Neural progenitor cell (in vitro differentiated cells): ENCODE measurements at places on chromosomes 12 and 14. TPM values are rescaled to one million over a fixed set of nuclear protein-coding genes. Genes with fewer than 3 reads are reported as not detected.
A peak's percentile ranks its signal among the peaks of the same experiment; 100 is the strongest.

DNA sequence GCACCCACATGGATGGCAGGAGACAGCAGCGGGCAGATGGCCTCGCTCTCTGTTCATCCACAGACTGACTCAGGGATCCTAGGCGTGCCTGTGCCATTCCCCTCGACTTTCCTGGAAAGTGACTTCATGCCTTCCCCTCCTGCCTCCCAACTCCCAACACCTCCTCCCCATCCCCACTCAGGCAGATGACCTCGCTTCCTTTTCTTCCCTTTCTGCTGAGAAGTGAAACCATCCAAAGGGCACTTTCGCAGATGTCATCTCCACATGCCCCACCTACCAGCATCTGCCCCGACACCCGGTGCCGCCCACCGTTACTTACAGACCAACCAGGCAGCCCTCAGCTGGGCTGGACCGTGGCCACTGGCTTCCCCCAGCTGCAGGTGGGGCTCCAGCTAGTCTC, 29.6 kb downstream of the BEGAIN start:
- H3K27ac ChIP-seq: no peak overlapping the region
- peaks cover 21% of the 10 kb centered on the region for H3K4me1 ChIP-seq
- H3K27me3 ChIP-seq: no peaks in the 10 kb centered on the region
- no peaks in the 10 kb centered on the region for H3K36me3 ChIP-seq
- no peak for DNase-seq

DNA sequence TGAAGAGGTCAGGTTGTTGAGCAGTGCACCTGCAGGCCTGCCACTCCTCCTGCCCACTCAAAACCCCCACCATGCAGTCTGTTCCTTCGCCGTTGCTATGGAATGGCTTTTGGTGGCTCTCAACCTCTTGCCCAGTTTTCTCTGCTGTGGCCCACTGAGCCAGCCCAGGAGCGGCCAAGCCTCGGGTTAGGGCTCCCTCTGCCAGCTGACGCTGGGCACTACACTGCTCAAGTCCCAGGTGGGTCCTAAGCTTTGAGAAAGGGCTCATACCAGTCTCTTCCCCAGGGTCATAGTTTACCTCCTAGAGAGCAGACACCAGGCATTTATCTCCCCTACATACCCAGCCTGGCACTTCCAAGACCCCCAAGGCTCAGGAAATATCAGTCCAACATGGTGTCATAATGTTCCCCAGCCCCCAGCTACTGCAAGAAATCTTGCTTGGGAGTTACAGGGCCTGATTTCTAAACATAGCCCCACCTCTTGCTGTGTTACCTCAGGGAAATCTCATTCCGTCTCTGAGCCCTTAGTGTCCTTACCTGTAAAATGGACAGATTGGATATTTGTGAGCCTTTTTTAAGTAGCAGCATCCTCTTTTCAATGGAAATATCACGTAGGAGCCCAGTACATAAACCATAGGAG, 59.4 kb downstream of the TSPAN11 start:
- H3K4me1 ChIP-seq: no peaks in the 10 kb centered on the region
- H3K27ac ChIP-seq: no peak overlapping the region
- no peaks in the 10 kb centered on the region for H3K36me3 ChIP-seq
- no peaks in the 10 kb centered on the region for H3K27me3 ChIP-seq
- no peak overlapping the region for H3K4me3 ChIP-seq
- DNase-seq: peak; percentile 76

GRCh38 chr12:94805749-94806529, 155.6 kb upstream of the TMCC3 start:
- no peaks in the 10 kb centered on the region for H3K36me3 ChIP-seq
- H3K27ac ChIP-seq: no peak overlapping the region
- H3K4me3 ChIP-seq: no peak overlapping the region
- H3K27me3 ChIP-seq: no peaks in the 10 kb centered on the region

DNA sequence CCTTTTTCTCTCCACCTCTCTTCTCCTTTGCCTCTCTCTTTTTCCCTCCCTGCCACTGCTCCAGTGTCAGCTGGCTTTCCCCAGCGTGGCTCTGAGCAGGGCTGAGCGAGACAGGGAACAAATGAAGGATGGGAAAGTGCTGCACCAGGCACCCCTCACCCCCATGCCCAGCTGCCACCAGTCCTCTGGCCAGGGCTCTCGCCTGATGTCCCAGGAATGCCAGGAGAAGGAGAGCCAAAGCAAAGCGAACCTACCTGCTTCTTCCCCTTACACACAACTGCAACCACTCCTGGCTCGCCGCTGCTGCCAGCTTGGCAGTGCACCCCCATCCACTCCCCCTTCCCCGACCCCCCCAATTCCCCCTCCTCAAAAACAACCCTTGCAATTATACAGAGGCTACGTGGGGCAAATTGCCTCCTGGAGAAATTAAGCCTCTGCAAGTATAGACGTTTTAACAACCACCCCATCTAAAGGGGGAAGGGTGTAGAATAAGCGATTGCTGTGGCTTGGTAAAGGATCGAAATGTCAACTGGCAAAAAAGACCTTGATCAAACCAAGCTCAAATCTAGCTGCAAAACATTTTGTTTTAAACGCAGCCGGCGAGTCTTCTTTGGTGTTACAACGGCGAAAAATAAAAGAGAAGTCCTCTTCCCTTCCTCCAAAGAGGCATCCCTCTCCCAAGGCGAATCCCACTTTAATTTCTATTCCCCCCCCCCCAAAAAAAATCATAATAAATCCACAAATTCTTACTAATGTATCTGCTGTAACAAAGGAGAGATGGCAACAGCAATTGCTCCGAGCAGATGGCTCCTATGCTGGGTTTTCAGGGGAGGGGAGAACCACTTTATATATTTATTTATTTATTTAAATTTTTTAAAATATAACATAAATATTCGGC, 2.9 kb downstream of the BCL11B start:
- peaks cover 53% of the 10 kb centered on the region for H3K4me1 ChIP-seq

DNA sequence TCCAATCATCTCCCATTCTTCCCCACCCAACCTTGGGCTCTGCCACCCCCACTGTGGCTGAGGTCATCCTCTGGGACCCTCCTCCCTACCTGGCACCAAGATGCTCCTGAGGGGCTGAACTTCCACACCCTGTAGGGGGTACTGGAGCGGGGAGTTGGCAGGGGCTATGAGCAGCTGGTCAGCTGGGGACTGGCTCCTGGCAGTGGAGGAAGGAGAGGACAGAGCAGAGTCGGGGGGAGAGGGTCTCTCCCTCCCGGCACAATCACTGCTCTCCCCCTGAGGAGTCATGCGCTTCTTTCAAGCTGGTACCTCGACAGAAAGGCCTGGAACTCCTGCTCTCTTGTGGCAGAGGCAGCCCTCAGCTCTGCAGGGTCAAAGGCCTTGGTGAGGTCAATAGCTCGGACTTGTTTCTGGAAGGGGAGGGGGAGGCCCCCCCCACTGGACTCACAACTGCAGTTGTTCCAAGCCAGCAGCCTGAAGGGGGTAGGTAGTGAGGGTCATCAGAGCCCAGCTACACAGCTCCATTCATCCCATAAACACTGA, 2.0 kb downstream of the B4GALNT1 start:
- H3K27ac ChIP-seq: no peak overlapping the region
- peaks cover 100% of the 10 kb centered on the region for H3K27me3 ChIP-seq
- H3K4me3 ChIP-seq: no peak overlapping the region
- peaks cover 10% of the 10 kb centered on the region for H3K4me1 ChIP-seq
- H3K36me3 ChIP-seq: no peaks in the 10 kb centered on the region

GRCh38 chr14:90442388-90442787, 45.6 kb downstream of the CALM1 start:
- peaks cover 9% of the 10 kb centered on the region for H3K4me1 ChIP-seq
- no peak overlapping the region for H3K4me3 ChIP-seq
- no peak for DNase-seq
- H3K36me3 ChIP-seq: peaks cover 4% of the 10 kb centered on the region
- H3K27me3 ChIP-seq: no peaks in the 10 kb centered on the region
- no peak overlapping the region for H3K27ac ChIP-seq

DNA sequence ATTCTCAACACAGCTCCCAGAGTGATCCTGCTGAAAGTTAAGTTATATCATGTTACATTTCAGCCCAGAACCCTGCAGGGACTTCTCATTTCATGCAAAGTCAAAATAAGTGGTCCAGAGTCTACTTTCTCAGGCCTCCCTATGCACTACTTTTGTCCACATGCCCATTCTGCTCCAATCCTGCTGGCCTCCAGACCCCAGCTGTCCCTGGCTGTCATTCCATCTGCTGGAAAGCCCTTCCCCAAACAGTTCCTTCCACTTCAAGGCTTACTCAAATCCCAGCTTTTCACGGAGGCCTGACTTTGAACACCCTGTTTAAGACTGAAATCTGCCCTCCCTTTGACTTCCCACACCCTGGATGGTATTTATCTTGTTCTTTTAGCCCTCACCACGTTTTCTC, 109.8 kb upstream of the DNM1L start:
- no peak for DNase-seq
- no peaks in the 10 kb centered on the region for H3K27me3 ChIP-seq
- H3K27ac ChIP-seq: no peak overlapping the region
- peaks cover 16% of the 10 kb centered on the region for H3K36me3 ChIP-seq

- peaks cover 24% of the 10 kb centered on the region for H3K4me1 ChIP-seq
- H3K4me3 ChIP-seq: no peak overlapping the region
- no peaks in the 10 kb centered on the region for H3K36me3 ChIP-seq
- no peak for DNase-seq
- no peaks in the 10 kb centered on the region for H3K27me3 ChIP-seq
- no peak overlapping the region for H3K27ac ChIP-seq
These were observed 440.1 kb upstream of the CCDC196 start for GRCh38 chr14:66046035-66046434.

GRCh38 chr12:127143020-127143419, 1124.0 kb upstream of the TMEM132C start:
- H3K27me3 ChIP-seq: no peaks in the 10 kb centered on the region
- no peak overlapping the region for H3K27ac ChIP-seq
- no peaks in the 10 kb centered on the region for H3K36me3 ChIP-seq
- DNase-seq: peak; percentile 90
- peaks cover 13% of the 10 kb centered on the region for H3K4me1 ChIP-seq

DNA sequence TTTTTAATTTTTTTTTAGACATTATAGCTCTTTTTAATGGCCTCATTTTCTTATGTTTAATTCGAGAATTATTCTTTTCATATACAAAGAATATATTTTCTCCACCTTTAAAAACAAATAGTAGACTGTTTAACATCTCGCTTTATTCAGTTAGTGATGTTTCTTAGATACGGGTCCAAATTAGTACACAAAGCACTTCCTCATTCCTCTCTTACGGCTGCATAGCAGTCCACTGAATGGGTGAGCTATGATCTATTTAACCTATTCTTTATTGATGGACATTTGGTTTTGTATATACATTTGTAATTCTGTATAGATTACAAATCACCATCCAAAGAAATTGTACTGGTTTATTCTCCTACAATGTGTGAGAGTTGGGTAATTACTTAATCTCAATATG, 8.3 kb upstream of the GPR162 start:
- peaks cover 16% of the 10 kb centered on the region for H3K4me1 ChIP-seq
- H3K27me3 ChIP-seq: no peaks in the 10 kb centered on the region
- no peak overlapping the region for H3K4me3 ChIP-seq
- no peak for DNase-seq
- no peak overlapping the region for H3K27ac ChIP-seq

GRCh38 chr12:107651571-107652449, 33.8 kb upstream of the PWP1 start:
- no peak for DNase-seq
- peaks cover 18% of the 10 kb centered on the region for H3K4me1 ChIP-seq
- H3K36me3 ChIP-seq: no peaks in the 10 kb centered on the region

DNA sequence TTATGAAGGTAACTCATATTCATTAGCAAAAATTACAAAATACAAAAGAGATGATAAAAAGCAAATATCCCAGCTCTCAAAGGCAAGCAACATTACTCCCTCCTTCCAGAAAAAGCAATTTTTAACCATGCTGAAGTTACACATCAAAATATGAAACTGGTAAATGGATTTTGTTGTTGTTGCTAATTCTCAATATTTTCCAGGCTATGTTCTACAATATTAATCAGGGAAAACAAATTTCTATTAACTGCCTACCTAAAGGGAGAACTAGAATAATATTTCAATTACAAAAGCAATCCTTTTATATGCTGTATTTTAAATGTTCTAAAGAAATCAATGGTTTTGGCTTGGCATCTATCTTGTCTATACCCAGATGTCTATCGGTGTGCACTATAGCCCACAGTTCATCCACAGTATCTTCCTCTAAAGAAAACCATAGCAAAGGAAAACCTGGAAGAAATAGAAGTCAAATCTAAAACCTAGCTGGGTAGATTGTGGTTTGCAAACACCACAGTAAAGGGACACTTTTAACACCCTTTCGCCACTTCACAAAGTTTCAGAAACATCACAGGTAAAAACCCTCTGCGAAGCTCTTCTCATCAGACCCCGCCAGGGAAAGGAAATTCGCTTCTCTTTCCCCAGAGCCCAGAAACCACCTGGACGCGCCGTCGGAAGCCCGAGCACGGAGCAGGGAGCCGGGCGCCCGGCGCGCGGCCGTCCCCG, 32.0 kb downstream of the TC2N start:
- peaks cover 50% of the 10 kb centered on the region for H3K27me3 ChIP-seq
- H3K4me1 ChIP-seq: peaks cover 6% of the 10 kb centered on the region
- H3K4me3 ChIP-seq: peak overlapping the region; percentile 66
- DNase-seq: no peak

- H3K4me1 ChIP-seq: no peaks in the 10 kb centered on the region
- no peaks in the 10 kb centered on the region for H3K27me3 ChIP-seq
- DNase-seq: no peak
- no peaks in the 10 kb centered on the region for H3K36me3 ChIP-seq
- no peak overlapping the region for H3K4me3 ChIP-seq
These were observed 306.1 kb downstream of the ADAMTS20 start for GRCh38 chr12:43245947-43246346.

GRCh38 chr12:24482882-24483604, 465.9 kb downstream of the BCAT1 start:
- H3K27me3 ChIP-seq: no peaks in the 10 kb centered on the region
- no peak overlapping the region for H3K27ac ChIP-seq

GRCh38 chr12:44873898-44874297, 2.2 kb downstream of the NELL2 start:
- H3K27ac ChIP-seq: no peak overlapping the region
- no peak for DNase-seq
- H3K4me1 ChIP-seq: peaks cover 30% of the 10 kb centered on the region
- H3K36me3 ChIP-seq: no peaks in the 10 kb centered on the region
- peak overlapping the region; percentile 88 for H3K4me3 ChIP-seq

- H3K27ac ChIP-seq: no peak overlapping the region
- DNase-seq: no peak
- no peaks in the 10 kb centered on the region for H3K36me3 ChIP-seq
These were observed 193.3 kb upstream of the C14orf180 start for GRCh38 chr14:104386151-104386841.

GRCh38 chr14:74981462-74981782, 21.3 kb upstream of the EIF2B2 start:
- H3K36me3 ChIP-seq: no peaks in the 10 kb centered on the region
- peaks cover 35% of the 10 kb centered on the region for H3K4me1 ChIP-seq
- DNase-seq: no peak
- H3K27me3 ChIP-seq: peaks cover 25% of the 10 kb centered on the region
- no peak overlapping the region for H3K27ac ChIP-seq

RNASE2 gene
- not detected in 2 replicates for total RNA-seq

KRT75 gene
- total RNA-seq: not detected in 2 replicates

MSRB3 gene
- total RNA-seq: 3.7 and 5.4 TPM in 2 replicates

SFSWAP gene
- 37.0 and 42.3 TPM in 2 replicates for total RNA-seq

DTX3 gene
- total RNA-seq: 56.4 and 67.9 TPM in 2 replicates

ZNF605 gene
- 19.2 and 28.8 TPM in 2 replicates for total RNA-seq

CS gene
- 91.1 and 133 TPM in 2 replicates for total RNA-seq

SERPINA12 gene
- not detected in 2 replicates for total RNA-seq
